AG20443 (cell line): ENCODE measurements at places on chromosomes 2 and 18.

- DNase-seq = no peak
Measured at GRCh38 chr2:15688924-15689568, 97.4 kb downstream of the DDX1 start.

- no peak for DNase-seq
Measured at GRCh38 chr2:24360963-24361330, 611 bp upstream of the ITSN2 start.

DNA sequence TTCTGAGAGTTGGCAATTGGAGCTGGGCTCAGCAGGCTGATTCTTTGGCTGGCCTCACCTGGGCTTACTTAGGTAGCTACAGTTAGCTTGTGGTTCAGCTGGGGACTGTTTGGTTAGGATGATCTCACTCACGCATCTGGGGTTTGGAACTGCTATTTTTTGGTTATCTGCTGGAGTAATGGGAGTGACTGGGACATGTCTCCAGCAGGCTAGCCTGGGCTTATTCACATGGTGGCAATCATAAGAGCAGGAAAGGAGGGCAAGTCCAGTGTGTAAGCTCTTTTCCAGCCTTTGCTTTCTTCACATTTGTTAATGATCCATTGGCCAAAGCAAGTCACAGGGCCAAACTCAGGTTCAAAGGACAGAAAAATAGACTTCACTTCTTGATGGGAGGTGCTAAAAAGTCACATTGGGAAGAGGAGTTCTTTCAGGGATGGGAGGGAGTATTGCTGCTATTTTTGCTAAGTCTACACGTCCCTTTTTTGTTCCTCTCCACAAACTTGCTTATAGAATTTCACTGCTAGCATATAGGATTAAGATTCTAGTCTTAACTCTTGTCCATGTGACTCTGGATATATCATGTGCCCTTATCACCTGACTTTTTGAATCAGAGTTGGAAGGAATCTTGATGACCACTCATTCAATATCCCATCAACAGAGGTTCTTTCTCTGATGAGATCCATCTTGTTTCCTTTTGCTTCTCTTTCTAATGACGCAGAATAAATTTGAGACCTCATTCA lies 174.0 kb downstream of the ZFP36L2 start:
- no peak for DNase-seq

- no peak for DNase-seq
Measured at GRCh38 chr2:37013315-37013641, 46.9 kb upstream of the STRN start.

- DNase-seq = no peak
Measured at GRCh38 chr18:39403121-39403520, 1837.5 kb upstream of the CELF4 start.

GRCh38 chr2:83742117-83742782 lies 716.8 kb downstream of the SUCLG1 start:
- peak; percentile 49 for DNase-seq

- DNase-seq = no peak
Measured at GRCh38 chr2:115838539-115838938, 1396.1 kb downstream of the DPP10 start.

DNA sequence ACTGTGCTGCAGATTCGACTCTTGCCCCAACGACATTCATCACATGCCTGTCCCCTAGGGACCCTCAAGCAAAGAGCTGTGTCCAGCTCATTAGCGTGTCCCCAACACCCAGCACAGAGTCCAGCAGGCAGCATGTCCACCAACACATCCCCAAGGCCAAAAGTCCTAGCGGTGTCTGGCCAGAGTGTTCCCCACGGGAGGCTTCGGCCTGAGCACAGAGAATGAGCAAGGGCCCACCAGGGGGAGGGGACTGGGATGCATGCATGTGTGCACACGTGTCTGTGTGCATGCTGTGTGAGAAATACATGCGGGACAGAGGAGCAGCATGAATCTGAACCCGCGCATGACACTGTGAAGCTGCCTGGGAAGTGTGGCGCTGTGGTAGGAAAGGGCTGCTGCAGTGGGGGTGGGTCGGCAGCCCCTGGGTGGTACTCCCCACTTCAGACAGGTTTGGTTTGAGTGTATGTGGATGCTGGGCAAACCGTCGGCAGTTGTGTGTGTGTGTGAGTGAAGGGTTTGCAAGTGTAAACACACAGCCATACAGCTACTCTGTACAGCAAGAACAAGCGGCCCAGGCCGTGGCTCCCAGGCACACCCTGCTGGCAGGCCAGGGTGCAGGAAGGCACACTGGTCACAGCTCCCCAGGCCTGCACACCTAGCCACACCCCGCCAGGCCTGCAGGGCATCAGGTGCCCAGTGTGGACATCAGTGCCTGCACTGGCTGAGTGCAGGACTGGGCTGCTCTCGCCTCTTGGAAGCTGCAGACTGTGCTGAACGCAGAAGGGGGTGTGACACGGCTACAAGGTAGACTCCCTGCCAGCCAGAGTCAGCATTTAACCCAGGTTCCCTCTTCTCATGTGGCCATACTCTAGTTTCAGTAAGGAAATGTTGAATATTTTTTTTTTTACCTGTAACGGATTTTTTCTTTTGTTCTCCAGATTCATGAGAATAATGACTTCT lies 19.5 kb upstream of the HES6 start:
- DNase-seq = no peak

DNA sequence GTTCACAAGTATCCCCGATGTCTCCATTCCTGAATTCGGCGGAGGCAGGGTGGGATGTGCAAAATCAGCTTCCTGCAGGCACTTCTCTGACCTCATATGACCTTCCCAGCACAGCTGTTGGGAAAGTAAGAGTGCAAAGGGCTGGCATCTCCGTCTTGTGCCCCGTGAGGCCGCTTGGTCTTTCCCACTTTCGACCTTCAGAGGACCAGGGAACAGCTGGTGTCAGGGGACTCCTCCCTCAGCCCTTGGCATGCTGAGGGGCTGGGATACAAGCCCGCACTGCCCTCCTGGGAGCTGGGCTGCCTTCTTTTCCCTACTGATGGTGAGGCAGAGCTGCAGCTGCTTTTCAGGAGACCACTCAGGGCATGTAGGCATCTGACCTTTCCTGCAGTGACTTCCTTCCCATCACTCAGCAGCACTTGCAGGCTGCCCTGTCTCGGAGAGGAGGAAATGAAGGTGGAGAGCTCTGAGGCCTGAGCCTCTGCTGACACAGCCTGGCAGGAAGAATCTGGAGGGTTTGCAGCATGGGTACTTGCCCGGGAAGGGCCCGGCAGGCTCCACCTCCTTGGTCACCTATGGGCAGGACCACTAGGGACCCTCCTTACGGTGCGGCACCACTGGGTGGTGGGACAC lies 277.2 kb upstream of the HS6ST1 start:
- DNase-seq = no peak

- no peak for DNase-seq
Measured at GRCh38 chr2:207772844-207773205, 3.1 kb upstream of the FZD5 start.

DNA sequence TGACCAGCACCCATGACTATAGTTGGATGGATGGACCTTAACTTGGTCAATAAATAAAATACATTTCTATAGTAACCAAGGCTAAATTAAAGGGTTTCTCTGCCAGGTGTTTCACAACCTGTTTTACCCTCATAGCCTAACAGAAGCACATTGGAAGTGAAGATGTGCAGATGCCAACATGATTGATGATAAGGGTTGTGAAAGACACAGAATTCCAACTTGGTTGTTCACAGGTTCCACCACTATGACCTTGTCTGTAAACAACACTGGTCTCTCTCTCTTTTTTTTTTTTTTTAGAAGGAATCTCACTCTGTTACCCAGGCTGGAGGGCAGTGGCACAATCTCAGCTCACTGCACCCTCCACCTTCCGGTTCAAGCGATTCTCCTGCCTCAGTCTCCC lies 37.5 kb upstream of the PTH2R start:
- DNase-seq = no peak

GRCh38 chr2:112054847-112055729 lies at the start of gene TMEM87B:
TSS of gene TMEM87B (plus strand) at chr2:112055269. CDS start at chr2:112055592, 323 bp downstream.
- peak; percentile 94 for DNase-seq

DNA sequence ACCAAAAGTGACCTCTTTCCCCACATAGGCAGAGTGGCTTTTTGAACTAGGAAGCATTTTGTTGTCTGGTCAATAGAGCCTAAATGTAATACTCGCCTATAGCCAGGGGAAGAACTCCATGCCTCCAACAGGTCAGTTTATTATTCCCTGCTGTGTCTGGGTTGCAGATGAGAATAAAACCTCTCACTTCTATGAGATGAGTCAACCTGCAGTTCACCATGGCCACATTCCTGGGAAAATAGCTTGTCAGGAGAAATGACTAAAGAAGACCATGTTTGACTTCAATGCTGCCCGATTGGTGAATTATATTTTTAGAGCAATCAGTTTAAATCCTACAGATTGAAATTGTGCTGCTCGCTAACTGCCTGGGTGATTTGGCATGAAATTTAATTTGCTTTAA lies 46.7 kb upstream of the LRRTM1 start:
- no peak for DNase-seq

GRCh38 chr2:100817388-100817985 lies 2.5 kb upstream of the NPAS2 start:
- DNase-seq = no peak

- no peak for DNase-seq
Measured at GRCh38 chr2:156189143-156189542, 143.4 kb downstream of the NR4A2 start.

DNA sequence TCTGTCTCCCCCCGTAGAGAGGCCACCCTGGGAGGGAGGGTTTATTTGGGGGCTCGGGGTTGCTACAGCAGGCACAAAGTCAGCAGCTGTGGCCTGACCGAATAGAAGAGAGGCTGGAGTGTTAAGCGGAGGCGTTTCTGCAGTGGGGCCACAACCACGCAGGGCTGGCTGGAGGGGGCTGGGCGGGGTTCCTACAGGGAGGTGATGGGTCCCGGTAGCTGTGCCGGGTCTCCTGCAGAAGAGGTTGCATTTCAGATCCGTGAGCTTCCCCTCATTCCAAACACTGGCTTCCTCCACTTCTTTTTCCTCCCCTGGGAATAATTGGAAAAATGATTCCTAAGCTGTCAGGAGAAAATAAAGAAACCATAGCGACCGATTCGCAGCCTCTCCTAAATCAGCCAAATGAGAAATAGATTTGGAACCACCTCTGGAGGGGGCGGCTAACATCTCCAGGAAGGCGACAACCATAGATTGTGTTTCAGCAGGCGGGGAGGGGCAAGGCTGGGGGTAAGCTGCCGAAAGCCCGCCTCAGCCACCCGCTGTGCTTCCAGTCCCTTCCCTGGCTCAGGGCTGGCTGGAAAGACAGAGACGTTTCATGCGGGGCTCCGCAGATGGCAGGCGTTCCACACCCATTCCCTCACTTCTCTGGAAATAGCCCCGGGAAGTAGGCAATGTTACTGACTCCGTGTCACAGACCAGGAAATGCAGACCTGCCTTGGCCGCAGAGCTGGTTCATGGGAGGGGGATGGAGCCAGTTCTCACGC lies 85.6 kb upstream of the TAF1B start:
- DNase-seq = peak; percentile 68

DNA sequence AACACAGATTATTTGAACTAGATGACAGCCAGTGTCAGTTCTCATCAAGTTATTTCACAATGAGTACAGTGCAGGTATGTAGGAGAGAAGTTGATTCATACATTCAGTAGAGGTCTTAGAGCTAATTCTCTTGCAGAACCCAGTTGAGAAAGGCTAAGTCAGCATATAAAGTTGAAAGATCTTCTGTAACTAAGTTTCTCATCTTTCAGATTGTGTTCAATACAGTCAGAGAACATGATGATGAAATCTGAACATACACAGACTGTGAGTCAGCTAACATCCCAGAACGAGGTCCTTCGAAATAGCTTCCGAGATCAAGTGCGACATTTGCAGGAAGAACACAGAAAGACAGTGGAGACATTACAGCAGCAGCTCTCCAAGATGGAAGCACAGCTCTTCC lies 41.9 kb upstream of the LIMS1 start:
- peak; percentile 46 for DNase-seq

- DNase-seq = no peak
Measured at GRCh38 chr18:7840411-7840810, 273.3 kb downstream of the PTPRM start.

DNA sequence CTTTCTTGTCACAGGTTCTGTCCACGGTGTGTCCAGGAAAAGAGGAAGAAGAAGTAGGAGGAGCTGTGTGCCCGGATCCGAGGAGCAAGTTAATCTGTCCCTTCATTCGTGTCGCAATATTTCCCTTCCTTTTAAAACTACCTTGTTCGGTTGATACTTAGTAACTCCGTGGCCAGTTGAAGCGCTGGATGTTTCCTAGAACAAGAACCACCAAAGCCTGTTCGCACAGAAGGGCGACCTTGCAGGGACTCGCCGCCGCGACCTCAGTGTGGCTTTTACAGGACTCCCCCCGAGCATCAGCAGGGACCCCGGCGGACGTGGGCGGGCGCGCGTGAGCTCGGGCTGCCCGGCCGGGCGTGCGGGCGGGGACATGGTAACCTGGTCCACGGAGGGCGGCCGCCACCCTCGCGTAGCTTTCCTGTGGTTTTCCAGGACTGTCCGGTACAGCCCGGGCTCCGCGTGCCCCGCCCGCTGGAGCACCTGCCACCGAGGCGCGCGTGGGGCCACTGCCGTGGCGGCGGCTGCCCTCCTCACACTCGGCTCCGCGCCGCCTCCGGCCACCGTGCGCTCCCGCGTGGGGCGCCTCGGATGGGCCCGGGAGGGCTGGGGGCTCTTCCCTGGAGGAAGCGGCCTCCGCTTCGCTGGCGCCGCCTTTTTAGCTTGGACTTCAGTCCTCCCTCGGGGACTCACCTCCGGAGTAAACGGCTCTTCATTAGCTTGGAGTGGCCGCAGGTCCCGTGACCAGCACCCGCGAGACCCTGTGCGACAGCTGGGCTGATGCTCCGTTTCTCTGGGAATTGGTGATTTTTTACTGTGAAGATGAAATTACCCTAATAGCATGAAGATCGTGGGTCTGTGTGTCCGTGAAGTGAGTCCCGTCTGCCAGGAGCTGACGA lies 9.2 kb upstream of the D2HGDH start:
- no peak for DNase-seq

DNA sequence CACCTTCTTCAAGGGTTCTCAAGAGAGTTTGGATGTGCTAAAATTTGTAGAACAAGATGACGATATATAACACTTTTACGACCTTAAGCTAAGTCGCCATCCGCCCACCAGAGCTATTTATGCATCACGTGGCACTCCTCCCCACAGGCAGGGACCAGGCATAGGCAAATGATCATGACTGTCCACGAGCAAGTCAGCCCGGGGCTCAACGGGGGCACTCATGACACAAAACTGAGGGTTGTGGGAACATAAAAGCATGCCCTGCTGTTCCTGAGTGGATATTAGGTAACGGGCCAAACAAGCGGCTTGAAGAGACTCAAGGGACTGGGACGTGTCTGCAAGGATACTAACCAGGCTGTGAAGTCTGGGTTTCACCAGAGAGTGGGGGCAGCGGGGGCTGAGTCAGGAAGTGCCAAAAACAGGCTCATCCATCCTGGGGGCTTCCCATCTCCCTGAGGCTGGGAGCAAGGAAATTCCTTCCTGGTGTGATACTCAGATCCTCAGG lies 58.1 kb downstream of the FAM178B start:
- DNase-seq = peak; percentile 51

DNA sequence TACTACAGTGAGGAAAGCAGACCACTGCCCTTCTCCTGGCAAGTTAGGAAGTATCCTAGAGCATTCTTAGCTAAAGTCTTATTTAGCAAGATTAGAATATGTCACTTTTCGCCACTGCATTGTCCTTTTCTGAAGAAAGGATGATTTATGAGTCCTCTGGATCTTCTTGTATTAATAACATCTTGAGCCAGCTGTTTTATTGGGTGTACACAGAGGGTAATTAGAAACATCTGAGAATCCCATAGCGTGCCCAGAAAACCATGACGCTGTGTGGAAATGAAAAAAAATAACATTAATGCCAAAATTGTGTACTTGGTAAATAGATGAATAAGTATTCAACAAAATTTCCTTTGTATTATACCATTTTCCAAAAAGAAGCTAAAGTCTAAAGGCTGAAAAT lies 198.7 kb downstream of the LTBP1 start:
- peak; percentile 60 for DNase-seq

- DNase-seq = peak; percentile 46
Measured at GRCh38 chr2:191318037-191318728, 73.0 kb downstream of the MYO1B start.
